ENCODE measurements at places on chromosomes 7 and 10.

- DNase-seq, result no peak
These were observed 153.2 kb upstream of the FZD8 start for GRCh38 chr10:35795131-35795824.

- DNase-seq, result no peak
These were observed 355.8 kb upstream of the VSTM2A start for GRCh38 chr7:54186336-54186735.

DNA sequence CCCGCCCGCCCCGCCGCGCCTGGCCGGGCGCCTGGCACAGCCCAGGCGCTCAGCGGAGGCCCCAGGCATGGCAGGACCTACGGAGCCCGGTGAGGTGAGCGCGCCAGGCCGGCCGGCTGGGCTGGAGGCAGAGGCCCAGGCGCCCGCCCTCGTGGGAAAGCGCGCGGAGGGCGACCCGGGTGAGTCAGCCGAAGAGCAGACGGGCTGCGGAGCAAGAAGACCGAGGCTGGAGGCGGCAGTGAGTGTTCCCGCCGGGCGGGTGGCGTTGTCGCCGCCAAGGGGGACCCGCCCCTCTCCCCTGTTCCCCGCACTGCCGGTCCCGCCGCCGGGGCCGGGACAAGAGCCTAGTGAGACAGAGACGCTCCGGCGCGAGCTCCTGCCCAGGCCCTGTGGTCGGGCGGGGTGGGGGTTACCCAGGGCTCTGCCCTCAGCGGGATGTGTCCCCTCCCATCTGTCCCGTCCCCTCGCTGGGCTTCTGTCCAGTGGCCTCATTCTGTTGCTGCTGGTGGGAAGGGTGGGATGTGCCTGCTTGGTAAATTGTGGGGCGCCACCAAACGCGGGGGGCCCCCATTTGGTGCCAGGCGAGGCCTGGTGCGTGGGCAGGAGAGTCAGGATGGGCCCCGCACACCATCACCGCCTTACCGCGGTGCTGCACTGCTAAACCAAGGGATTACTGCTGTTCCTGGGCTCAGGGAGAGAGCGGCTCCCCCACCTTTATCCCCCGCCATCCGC, 17.0 kb upstream of the NODAL start:
- no peak for DNase-seq

- no peak for DNase-seq
These were observed 710 bp downstream of the MRPL43 start for GRCh38 chr10:100986623-100986951.
